Omental fat pad (tissue), 4 donors: ENCODE measurements at places on chromosomes 3 and 15.

GRCh38 chr3:154900816-154901215 is 179.3 kb upstream of the MME start:
- DNase-seq: no peak

DNA sequence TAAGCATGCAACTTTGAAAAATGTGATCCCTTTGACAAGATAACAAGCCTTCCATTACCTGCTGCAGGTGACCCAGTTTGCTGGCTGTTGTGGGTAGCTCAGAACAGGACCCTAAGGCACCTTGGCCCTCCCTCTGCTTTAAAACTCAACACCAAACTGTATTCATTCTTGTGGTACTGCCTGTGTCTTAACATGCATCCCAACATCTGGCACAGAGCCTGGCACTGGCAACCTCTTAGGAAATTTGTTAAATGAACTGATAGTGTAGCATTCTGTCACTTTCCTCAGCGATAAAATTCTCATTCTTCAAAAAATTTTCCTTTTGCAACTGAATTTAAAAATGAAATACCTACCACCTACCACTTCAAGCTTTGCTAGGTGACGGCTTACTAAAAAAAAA is 287.3 kb upstream of the ADAMTS9 start:
- no peak for DNase-seq

- DNase-seq: no peak
Measured at GRCh38 chr15:78338781-78339180, 1.4 kb upstream of the CRABP1 start.

- no peak for DNase-seq
Measured at GRCh38 chr3:180073561-180073960, 36.8 kb upstream of the PEX5L start.

DNA sequence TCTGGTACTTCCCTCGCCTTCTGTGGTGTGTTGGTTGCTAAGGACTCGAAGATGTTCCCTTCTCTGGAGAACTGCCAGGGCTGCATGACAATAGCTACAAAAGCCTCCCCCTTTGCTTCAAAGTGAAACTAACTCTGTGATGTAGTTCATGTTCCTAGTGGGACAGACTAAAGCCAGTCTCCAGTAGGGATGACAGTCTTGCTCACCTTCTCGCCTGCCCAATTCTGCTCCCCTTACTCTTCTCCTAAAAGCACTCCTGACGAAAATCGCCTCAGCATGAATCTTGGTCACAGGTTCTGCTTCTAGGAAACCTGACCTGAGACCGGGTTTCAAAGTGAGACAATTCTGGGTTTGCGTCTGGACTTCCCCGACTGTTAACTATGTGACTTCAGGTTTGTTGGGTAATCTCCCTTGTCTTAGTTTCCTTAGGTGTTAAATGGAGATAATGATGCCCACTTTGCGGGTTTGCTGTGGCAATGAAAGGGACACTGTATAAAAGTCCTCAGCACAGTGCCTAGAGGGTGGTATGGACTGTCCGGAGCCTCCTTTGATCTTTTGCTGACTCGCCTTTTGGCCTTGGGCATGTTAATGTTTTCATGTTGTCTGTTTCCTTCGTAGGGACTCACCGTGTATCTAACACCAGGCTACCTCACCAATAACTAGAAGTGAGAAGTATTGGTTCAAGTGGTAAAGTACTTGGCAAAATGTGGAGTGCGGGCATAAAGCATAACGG is 24.9 kb upstream of the THRB start:
- DNase-seq: no peak

GRCh38 chr3:25177041-25177440 is 251.0 kb upstream of the RARB start:
- no peak for DNase-seq

GRCh38 chr3:73060302-73060723 is 1.1 kb upstream of the EBLN2 start:
- no peak for DNase-seq

- DNase-seq: no peak
Measured at GRCh38 chr3:8239718-8240695, 261.6 kb upstream of the LMCD1 start.

DNA sequence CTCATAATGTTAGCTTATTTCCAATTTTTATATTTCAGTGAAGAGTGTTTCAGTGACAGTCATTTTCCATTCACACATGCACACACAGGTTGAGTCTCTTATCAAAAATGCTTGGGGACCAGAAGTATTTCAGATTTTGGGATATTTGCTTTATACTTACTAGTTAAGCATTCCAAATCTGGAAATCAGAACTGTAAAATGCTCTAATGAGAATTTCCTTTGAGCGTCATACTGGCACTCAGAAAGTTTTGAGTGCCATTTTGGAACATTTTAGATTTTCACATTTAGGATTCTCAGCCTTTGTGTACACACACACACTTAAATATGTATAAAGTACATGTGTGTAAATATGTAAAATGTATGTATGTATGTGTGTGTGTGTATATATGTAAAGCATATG is 71.0 kb downstream of the CHD2 start:
- no peak for DNase-seq

GRCh38 chr3:50213373-50213772 is 8.3 kb downstream of the SLC38A3 start:
- no peak for DNase-seq

DNA sequence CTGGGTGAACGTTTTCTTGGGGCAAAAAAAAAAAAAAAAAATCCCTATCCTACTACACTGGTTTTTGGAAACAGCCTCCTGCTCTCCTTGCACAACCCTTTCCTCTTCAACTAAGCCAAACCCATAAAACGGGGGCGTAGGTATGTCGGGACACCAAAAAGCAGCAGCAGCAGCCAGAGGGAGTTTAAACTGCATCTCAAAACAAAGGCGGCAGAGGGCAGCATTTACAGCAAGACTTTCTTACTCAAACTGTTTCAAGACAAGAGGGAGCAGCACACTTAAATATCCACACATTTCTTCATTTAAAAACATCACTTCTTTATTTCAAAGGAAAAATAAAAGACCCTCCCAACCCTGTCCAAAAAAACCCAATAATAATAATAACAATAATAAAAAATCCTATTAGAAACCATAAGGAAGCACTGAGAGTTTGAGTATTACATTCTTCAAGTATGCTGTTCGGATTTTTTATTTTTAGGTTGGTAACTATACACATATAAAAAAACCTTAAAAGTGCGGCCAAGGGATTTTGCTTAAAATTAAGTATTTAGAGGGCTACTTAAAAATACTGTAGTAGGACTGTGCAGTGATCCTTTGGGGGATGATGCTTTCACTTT is 43.9 kb upstream of the PLXND1 start:
- peak; percentile 43 for DNase-seq

DNA sequence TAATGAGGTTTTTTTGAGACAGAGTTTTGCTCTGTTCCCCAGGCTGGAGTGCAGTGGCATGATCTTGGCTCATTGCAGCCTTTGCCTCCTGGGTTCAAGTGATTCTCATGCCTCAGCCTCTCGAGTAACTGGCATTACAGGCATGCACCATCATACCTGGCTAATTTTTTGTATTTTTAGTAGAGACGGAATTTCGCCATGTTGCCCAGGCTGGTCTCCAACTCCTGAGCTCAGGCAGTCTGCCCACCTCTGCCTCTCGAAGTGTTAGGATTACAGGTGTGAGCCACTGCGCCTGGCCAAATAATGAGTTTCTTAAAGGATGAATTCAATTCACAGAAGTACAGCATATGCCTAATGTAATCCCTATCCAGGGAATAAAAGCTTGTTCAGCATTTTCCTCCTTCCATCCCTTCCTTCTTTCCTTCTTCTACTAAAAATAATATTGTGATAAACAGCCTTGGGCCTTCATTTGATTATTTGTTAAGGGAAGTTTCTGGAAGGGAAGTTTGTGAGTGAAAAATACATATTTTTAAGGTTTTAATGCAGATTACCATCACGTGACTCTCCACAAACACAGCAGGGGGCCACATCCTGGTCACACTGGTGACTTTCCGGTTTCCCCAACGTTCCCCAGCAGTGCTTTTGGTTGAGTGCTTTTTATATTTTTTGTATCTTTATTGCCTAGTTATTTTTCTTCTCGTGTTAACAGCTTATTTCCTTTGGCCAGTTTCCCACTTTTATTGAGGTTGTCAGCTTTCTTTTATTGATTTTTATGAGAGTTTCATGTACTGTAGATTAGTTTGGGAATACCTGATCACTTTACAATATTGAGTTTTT is 116.8 kb downstream of the USP13 start:
- DNase-seq: no peak

DNA sequence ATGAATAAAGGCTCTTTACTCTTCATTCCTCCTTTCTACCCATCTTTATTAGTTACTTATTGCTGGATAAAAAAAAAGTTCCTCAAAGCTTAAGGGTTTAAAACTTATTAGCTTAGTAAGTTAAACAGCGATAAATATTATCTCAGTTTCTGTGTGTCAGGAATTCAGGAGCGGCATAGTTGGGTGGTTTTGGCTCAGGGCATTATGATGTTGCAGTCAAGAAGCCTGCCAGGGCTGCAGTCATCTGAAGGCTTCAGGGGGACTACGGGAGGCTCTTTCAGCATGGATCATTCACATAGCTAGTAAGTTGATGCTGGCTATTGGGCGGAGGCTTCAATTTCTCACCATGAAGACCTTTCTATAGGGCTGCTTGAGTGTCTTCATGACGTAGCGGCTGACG is 1.9 kb upstream of the DLG1 start:
- DNase-seq: no peak

DNA sequence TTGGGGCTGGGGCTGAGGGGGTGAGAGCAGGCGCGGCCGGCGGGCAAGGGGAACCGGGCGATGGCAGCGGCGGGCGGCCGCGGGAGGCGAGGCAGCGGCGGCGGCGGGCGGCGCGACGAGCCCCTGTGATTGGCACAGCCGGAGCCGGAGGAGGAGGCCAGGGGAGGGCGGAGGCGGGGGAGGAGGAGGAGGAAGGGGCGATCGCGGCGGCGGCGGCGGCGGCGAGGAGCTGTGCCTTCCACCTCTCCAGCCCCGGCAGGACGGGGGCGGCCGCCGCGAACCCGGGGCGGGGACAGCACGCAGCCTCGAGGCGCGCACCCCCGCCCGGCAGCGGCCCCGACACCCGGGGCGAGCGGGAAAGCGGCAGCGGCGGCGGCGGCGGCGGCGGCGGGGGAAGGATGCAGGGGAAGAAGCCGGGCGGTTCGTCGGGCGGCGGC is at the start of gene SLCO3A1:
Gene SLCO3A1, plus strand, starts transcription at position 198 of the 437 bp plus-strand sequence.
- DNase-seq: no peak

DNA sequence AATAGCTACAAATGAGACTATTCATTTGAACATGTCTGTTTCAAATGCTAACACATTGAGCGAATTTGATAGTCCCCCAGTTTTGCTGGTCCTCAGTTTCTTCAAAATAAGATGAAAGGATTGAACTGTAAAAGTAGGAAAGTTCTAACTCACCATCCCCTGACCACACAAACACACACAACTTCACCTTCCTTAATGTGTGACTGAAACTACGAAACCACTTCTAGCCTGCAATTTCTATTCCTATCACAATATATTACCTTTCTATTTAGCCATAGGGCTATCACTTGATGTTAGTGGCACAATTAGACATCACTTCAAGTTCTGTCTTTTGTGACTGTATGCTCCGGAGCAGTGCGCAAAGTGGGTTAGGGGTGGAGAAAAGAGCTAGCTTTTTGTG is 14.9 kb downstream of the BTLA start:
- no peak for DNase-seq

DNA sequence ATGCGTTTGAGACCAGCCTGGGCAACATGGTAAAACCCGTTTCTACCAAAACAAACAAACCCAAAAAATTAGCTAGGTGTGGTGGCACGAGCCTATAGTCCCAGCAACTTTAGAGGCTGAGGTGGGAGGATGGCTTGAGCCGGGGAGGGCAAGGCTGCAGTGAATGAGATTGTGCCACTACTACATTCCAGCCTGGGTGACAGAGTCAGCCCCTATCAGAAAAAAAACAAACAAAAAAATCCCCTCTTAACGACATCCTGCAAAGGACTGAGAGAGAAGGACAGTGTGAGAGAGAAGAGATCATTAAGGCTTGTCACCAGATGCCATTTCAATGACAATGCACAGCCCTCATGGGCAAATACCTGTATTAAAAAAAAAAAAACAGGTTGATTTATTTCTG is 266.7 kb upstream of the ATP10A start:
- no peak for DNase-seq

GRCh38 chr3:8413337-8413926 is 88.2 kb upstream of the LMCD1 start:
- no peak for DNase-seq

DNA sequence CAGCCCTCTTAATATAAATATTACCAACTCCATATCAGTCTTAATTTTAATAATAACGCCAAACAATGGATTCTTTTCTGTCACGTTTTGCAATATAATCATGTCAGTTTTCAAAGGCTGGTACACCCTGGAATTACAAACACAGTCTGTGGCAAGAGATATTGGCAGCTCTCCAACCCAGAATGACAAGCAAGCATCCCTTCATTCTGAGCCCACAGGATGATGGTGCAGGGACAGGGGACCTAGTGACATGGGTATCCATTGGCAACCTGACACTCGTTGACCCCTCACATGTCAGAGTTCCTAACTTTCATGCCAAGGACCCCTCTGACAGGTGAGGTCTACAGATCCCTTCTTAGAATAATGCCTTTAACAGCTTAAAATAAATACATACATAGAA is 154.5 kb upstream of the TSC22D2 start:
- DNase-seq: no peak

DNA sequence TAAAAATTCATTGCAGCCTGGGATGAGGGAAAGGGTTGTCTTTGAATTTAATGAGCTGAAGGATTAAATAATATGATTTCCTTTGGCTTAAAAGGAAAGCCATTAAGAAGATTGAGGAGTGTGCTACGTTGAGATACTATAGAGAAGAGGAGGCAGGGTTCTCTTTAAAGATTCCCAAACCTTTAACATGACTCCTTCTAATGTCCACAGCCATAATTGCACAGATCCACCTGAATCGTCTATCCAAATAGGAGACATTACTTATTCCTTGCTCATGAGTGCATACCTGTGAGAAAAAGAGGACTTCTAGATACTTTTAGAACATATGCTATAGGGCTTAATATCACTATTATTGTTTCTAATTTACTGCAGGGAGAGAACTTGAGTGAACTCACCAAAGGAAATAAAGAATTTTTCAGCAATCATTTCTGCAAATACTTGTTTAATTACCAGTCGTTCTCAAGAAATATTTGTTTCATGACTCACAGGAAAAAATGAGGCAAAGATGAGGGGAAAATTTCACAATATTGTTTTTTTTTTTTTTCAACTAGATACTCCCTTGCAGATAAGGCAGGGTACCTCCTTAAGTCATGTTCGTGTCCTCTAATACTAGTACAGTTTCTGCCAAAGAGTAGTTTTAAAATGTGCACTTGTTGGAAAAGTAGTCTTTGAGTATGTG is 8.9 kb upstream of the SUCNR1 start:
- DNase-seq: no peak

DNA sequence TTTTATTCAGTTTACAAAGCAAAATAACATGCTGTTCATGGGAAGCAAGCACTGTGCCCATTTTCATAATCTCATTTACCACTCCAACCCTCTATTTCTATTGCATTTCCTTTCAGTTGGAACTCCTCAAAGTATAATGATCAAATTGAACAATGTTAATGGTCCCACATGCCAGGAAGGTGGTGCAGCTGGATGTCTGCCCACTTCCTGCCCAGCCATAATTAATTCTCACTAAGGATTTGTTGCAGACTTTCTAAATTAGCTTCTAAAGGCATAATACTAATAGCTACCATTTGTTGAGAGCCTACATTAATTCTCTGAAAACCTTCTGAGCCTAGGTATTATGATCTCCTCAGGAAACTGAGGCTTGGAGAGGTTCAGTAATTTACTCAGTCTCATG is 316.1 kb upstream of the TPM1 start:
- no peak for DNase-seq

GRCh38 chr15:59312205-59312604 is 60.5 kb downstream of the MYO1E start:
- no peak for DNase-seq
